ENCODE measurements at places on chromosomes 7 and 10.
A peak's percentile ranks its signal among the peaks of the same experiment; 100 is the strongest.

DNA sequence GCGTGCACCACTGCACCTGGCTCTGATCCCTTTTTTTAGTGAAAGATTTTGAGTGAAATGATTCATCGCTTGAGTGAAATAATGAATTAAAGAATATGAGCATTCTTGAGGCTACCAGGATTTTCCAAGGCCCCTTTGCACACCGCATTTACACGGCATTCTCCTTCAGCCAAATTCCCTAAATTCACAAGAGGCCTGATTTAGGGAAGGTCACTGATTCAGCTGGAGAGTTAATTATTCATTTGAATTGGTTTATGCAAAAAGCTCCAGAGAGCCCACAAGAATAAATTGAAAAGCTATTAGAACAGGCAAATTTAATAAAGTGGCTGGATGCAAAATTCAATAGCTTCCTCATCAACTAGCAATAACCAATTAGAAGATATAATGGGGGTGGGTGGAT, 46.5 kb downstream of the LEP start:
- no peak for ATAC-seq

DNA sequence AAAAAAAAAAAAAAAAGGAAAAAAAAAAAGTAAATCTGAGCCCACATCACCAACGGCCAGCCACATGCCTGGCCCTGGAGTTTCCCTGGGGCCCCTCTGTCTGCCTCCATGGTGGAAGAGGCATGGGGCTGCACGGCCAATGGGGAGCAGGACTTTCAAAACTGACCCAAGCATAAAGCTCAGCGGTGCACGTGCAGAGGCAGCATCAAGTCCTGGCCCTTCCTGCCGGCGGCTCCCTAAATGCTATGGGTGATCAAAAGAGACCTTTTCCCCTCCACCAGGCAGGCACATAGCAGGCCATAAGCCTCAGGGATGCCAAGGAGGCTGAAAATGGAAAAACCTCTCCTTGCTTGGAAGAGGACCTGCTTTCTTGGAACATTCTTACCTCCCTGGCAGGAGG, 94.3 kb downstream of the OAT start:
- ATAC-seq, result no peak

GRCh38 chr7:44961844-44962482, 16.9 kb downstream of the MYO1G start:
- ATAC-seq, result no peak

GRCh38 chr7:109763611-109764010, 1193.9 kb downstream of the DNAJB9 start:
- no peak for ATAC-seq

- no peak for ATAC-seq
Measured at GRCh38 chr7:414681-415560, 104.7 kb downstream of the PDGFA start.

DNA sequence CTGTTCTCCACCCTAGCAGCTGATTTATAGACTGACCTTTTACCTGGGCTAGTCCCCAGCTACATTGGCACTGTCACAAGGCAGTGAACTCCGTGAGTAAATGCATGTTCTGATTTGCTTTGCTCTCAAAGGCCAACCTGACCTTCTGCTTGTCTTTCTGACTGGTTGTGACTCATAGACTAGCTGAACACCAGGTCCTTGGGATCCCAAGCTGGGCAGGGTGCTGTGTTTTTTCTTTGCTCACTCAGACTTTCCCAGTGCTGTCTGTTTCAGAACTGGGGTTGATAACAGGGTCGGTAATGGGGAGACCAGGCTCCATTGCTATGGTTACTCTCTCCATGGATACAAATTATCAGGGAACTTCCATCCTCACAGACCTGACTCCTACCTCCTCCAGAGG, 35.0 kb downstream of the EVX1 start:
- no peak for ATAC-seq

- ATAC-seq, result no peak
Measured at GRCh38 chr7:149369497-149369896, 91.4 kb downstream of the ZNF777 start.

- ATAC-seq, result no peak
Measured at GRCh38 chr7:143233816-143234532, 12.1 kb downstream of the TAS2R40 start.

DNA sequence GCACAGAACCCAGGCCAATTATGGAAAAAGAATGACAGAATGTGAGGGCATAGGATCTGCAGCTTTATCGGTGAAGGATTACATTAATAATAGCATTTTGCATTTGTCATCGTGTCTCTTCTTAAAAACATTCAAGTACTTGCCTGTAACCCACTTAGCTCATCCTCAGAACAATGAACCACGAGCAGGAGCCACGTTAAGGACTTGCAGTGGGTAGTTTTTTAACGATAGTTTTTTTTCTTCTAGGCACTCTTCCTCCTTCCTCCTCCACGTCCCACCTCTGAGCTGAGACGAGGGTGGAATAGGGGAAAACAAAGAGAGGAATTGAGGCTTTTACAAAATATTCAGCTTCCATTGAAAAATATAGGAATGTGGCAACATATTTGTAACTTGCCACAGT, 27.1 kb downstream of the CDHR3 start:
- ATAC-seq, result no peak

- ATAC-seq, result no peak
Measured at GRCh38 chr7:88919478-88920131, 124.1 kb upstream of the TEX47 start.

GRCh38 chr10:79435271-79436065, 10.0 kb downstream of the ZCCHC24 start:
- no peak for ATAC-seq

DNA sequence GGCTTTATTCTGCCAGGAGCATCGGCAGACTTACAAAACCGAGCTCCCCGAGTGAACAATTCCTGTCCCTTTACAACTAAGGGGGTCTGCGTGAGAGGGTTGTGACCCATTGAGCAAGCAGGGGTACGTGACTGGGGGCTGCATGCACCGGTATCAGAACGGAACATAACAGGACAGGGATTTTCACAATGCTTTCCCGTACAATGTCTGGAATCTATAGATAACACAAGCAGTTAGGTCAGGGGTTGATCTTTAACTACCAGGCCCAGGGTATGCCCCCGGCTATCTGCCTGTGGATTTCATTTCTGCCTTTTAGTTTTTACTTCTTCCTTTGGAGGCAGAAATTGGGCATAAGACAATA, 38.1 kb upstream of the GSDME start:
- ATAC-seq, result no peak

DNA sequence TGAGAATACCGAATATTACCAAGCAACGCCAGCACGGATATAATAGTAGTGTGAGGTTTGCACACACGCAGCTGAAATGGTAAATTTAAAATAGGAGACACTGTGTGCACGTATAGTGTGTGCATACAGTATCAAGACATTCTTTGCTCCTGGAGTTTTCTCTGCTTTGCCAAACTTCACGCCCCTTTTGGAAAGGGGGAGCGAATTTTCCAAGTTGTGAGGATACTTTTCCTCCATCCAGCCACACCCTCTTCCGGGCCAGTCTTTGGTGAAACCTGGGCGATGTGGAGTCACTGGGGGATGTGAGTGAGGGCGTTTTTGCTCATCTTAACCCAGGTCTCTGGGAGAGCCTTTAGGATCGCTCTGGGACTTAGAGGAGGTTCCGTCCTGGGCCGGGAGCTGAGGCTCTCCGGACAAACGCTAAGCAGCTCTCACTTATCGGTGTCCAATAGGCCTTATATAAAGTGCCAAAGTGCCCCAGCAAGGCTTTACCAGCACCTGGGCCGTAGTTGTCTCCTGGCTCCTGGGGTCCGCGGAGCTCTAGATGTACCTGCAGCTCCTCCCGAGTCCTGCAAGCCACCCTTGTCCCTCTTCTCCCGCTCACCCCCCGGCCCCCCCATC, 160.0 kb upstream of the MKI67 start:
- no peak for ATAC-seq

- peak; percentile 49 for ATAC-seq
Measured at GRCh38 chr7:2715341-2716231, 27.6 kb downstream of the AMZ1 start.

DNA sequence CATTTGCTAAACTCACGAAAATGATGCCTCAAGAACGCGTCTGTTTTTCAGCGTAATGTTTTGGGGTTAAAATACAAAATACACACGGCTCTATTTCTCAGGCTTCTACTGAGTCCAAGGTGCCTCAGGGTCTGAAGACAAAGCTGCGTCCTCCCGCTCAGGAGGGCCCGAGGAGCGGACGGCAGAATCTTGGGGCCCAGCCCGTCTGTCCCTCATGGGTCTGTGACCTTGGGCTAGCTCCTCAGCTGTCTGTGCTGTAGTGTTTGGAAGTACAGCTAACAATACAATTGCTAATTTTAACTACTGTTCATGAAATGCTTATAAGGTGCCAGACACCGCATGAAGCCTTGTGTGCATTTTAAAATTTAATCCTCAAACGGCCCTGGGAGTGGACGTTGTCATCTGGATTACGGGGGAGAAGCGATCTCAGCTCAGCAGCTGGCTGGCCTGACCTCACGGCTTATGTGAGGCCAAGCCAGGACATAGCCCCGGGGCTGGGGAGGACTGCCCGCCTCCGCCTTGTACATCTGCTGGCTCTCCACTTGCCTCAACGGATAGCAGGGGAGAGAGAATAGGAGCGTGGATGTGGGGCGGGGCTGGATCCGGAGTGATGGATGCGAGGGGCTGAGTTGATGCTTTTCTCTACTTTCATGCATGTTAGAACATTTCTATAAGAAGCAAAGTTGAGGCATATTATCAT, 357.4 kb downstream of the GLRX3 start:
- ATAC-seq, result no peak

DNA sequence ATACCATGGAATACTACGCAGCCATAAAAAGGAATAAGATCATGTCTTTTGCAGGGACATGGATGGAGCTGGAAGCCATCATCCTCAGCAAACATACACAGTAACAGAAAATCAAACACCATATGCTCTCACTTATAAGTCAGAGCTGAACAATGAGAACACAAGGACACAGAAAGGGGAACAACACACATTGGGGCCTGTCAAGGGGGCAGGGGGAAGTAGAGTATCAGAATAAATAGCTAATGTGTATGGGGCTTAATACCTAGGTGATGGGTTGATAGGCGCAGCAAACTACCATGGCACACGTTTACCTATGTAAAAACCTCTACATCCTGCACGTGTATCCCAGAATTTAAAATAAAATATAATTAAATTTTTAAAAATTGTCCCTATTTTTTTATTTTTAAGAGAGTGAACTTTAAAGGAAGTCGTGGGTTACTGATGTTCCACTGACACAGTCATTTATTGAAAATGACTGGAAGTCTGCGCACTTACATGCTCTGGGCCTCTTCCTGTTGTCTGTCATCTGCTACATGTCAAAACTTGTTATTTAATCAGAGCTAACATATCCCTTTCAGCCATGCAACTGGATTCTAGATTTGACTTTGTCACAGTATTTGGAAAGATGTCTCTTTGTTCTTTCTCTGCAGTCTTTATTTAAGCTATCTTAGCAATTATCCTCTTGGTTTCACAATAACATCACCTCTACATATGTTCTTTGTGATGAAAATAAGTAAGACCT, 73.7 kb upstream of the ABCB5 start:
- ATAC-seq, result no peak

DNA sequence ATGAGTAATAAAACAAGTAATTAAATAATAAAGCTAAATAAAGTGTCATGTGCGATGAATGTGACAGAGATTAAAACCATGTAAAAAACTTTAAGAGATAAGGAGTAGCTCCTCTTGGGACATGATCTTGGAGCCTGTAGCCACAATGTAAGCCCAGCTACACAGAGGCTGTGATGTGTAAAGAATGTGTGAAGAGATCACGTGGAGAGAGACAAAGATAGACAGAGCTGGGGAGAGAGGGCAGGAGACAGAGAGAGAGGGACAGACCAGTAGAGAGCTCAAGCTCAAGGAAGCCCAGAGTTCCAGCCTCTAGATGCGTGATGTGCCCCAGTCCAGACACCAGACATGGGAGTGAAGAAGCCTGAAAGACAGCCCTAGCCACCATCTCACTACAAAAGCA, 644.1 kb downstream of the TNS3 start:
- no peak for ATAC-seq

- no peak for ATAC-seq
Measured at GRCh38 chr10:24989867-24990266, 26.1 kb downstream of the ENKUR start.

GRCh38 chr10:100380400-100380799, 33.4 kb downstream of the SCD start:
- no peak for ATAC-seq

GRCh38 chr10:29861811-29862505, 197.4 kb downstream of the JCAD start:
- ATAC-seq, result no peak

DNA sequence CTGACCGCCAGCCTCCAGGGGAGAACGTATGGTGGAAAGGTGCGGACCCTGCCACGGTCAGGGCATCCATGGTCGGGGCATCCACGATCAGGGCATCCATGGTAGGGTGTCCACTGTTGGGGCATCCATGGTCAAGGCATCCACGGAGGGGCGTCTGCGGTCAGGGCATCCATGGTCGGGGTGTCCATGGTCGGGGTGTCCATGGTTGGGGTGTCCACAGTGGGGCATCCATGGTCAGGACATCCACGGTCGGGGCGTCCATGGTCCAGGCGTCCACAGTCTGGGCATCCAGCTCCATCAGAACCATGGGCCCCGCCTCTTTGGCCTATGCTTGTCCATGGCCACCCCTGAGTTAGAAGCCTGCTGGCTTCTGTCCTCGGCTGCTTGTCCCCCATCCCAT, 148.1 kb downstream of the ADARB2 start:
- peak; percentile 51 for ATAC-seq

DNA sequence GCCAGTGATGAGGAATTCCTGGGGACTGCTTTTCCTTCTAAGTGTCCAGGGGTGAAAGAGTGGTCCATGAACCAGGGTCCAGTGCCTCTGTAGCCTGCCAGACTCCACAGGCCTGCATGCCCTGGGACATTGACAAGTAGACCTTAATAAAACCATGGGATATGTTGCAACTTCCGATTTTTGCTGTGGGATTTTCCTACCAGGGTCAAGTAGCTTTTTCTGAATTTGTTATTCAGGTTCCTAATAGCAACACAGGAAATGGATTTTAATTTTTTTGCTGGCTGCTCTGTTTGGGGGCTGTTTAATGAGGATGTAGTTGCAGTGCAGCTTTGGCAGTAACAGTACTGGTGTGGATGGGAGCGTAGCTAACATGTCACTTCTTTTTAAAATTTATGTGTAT, 42.1 kb downstream of the WBP1L start:
- ATAC-seq, result no peak

DNA sequence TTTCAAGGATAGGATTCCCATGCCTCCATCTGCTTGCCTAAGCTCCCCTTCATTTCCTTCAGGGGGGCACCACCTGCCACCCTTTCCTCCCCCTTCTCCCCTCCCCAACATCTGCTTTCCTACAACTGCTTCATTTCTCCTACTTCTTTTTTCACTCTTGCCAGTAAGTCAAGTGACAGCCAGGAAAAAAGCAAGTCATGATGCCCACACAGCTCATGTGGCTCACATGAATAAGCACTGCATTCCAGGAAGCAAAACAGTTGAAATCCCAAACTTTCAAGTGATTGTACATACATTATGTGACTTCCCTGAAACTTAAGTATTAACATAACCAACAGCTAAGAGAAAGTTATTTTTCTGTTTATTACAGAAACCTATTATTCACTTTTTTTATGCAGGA, 78.6 kb downstream of the TNS3 start:
- ATAC-seq, result no peak

DNA sequence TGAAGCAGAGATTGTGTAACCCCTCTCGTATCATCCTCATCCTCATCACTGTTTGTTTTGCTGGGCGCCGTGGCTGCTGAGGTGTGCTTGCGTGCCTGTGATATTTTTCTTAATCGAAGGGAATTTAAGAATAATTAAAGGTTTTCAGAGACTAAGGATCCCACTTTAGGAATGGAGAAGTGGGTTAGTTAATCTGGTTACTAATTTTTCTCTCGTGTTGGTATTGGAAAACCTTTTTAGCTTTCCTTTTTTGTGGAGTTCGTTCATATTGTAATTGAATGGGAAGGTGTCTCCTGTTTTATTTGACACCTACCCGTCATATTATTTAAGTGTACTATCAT, 1.3 kb downstream of the UBN2 start:
- no peak for ATAC-seq

Data from stimulated activated memory B cell treated with anti-CD40 and anti-IgM and Interleukin-4, amounts not matched to agents 10 μg/mL and 1 μg/mL and 100 μg/mL, for 72 hours (primary cell).